ENCODE measurements at places on chromosomes 4 and X.

DNA sequence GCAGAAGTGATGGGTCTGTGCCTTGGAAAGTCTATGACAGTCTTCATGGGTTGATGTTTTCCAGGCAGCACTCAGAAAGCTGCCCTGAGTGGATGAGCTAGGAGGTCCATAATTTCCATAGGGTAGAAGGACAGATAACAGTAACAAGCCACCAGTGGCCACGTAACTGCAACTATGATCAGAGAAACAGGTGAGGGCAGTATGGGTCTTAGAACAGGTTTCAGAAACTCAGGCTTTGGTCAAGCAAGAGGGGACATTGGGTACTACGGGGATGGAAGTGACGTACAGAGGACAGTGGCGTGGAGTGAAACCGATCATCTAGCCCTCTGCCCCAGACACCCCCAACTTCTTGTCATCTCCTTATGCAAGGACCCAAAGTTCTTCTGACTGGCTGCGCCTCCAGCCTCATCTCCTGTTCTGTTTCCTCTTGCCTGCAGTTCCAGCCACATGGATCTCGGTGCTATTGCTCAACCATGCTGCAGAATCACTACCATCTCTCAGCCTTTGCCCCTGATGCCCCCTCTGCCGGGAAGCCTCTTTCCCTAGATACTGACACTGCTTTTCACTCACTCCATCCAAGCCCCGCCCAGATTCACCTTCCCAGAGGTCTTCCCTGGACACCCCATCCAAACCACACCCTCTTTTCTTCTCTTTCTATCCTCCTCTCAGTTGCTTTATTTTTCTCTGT lies 123.4 kb downstream of the MFAP3L start:
- DNase-seq: no peak

GRCh38 chr4:620851-621261 lies 4.5 kb upstream of the PDE6B start:
- no peak for DNase-seq

DNA sequence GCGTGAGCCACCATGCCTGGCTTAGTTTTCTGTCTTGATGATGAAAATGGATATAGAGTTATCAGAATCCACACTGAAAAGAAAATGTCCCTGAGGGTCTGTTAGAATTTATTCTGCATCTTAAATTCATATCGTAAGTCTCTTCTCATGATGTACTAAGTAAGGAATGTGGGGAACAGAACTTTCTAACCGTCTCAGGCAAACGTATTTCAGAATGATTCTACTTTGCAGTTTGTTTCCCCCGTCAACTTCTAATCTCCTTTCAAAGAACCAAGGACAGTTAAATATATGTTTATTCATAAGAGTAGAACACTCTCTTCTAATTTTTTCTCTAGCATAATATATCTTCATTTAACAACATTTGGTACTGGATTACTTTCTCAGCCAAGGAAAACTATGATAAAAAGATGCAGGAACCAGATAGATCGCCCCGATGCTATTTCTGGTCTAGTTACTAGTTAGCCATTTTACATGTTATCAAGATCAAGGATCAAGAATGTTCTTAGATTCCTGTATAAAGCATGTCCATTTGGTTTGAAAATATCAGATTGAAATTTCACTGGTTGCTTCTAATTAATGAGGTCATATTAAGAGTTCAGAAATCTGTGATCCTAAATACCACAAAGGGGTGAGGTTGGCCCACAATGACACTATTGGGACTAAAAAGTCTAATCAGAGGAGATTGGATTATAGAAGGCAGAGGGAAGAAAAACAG lies 49.5 kb downstream of the METTL14 start:
- no peak for DNase-seq

GRCh38 chr4:11228530-11228929 lies 200.2 kb downstream of the HS3ST1 start:
- DNase-seq: no peak

DNA sequence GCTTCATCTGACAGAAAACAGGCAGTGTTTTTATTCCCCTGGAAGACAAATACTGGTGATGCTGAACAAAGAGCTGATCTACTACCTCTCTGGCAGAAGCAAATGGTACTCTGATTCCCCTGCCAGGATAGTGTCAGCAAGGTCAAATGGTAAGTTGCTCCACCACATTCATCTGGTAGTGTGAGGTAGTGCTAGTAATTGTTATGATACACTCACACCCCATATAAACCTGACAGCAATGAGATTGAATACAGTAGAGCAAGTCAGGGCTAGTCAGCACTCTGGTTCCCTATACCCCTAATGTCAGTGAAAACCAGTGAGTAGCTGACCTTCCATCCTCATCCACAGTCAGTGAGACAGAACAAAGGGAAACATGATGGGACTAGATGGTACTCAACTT lies 3.4 kb upstream of the SPIN4 start:
- DNase-seq: no peak

DNA sequence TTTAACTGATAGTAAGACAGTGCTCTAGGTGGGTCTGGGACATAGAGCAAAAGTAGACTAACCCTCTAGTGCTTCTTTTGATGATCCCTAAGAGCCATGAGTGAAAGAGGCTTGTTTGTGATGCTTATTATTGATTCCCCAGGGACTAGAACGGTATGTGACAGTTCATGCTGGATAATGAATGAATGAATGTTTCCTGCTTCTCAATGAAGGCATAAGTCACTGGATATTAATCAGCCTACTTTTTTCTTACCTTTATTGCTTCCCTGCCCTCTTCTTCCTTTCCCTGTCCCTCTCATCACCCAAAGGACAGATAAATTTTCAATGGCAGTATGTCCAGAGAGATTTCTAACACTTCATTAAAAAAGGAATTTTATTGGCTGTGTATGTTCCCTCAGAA lies 486.2 kb downstream of the RPA4 start:
- DNase-seq: no peak

GRCh38 chrX:55206162-55206941 lies 13.8 kb upstream of the PAGE5 start:
- DNase-seq: no peak

GRCh38 chr4:2371765-2372487 lies 46.5 kb downstream of the ZFYVE28 start:
- no peak for DNase-seq

Data from stimulated activated CD4-positive, alpha-beta T cell treated with anti-CD3 and anti-CD28 coated beads, Interleukin-15, amount 100 ng/mL, for 24 hours (primary cell).